ENCODE measurements at places on chromosomes 4 and X. TPM values are rescaled to one million over a fixed set of nuclear protein-coding genes. Genes with fewer than 3 reads are reported as not detected.

Gene SATL1
- total RNA-seq: 0.06 TPM

Gene RIPPLY1
- not detected for total RNA-seq

Gene RENBP
- total RNA-seq: 19.5 TPM

Gene FATE1
- 0.52 TPM for total RNA-seq

Gene HMX1
- total RNA-seq: not detected

Gene HSFX1
- 0.98 TPM for total RNA-seq

DNA sequence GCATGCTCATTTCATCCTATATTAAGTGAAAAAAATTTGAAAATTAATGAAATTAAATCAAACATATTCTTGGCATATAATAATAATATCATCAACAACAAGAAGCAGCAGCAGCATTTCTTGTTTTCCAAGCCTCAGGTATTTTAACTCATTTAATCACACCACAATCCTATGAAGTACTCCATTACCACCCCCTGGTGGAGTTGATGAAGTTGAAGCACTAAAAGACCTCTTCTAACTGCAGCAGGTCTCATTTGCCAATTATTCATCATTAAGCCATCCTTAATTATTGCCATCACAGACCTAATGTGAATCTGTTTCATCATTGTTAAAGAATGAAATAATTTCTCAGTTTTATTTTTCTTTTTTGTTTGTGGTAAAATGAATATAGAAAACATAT, 801.4 kb upstream of the GRID2 start:
- DNase-seq: no peak

- DNase-seq: peak; percentile 20
Observed at GRCh38 chrX:46649421-46650260, 76.1 kb downstream of the CHST7 start.

- no peak for DNase-seq
Observed at GRCh38 chrX:20433388-20433775, 166.7 kb upstream of the RPS6KA3 start.

GRCh38 chr4:108036213-108036612, 46.5 kb downstream of the HADH start:
- DNase-seq: no peak

DNA sequence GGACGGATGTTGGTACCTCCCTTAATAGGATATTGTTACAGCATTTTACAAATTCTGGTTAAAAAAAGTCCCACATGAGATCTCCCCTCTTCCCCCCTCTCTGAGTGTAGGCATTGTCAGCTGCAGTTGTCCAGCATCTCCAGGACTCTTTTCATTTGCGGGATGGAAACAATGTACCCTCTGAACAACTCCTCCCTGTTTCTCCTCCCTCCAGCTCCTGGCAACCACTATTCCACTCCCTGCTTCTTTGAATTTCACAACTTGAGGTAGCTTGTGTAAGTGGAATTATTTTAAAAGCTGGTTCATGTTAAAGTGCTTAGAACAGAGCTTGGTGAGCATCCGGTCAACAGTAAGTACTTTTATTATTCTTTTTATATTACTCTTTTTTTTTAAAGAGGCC, 69.8 kb downstream of the TBL1X start:
- no peak for DNase-seq

DNA sequence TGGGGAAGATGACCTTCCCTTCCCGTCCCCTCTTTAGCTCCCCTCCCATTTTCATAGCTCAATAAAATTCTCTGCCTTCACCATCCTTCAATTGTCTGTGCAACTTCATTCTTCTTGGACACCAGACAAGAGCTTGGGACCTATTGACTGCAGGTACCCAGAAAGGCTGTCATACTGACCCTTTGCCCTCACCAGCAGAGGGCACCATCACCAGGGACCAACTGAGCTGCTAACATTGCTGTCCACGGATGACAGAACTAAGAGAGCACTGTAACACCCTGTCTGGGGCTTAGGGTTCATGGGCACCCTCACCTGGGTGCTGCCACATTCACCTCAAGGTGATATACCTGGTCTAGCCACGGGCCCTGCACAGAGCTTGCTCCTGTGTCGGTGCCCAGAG, 141.3 kb upstream of the VCX3B start:
- DNase-seq: no peak

GRCh38 chr4:118410138-118410537, 57.3 kb upstream of the PRSS12 start:
- DNase-seq: no peak

- no peak for DNase-seq
Observed at GRCh38 chr4:77910676-77911075, 48.0 kb downstream of the MRPL1 start.

- no peak for DNase-seq
Observed at GRCh38 chr4:56863441-56864139, 42.1 kb upstream of the SPINK2 start.

GRCh38 chr4:5374592-5374991, 323.3 kb downstream of the STK32B start:
- no peak for DNase-seq

- DNase-seq: no peak
Observed at GRCh38 chrX:109855501-109855900, 122.4 kb upstream of the ACSL4 start.

- no peak for DNase-seq
Observed at GRCh38 chrX:120361764-120362305, at the start of gene ATP1B4. TSS of gene ATP1B4 (plus strand) at chrX:120362089. CDS start at chrX:120362169, 80 bp downstream.

GRCh38 chr4:48588230-48589097, 98.4 kb downstream of the ZAR1 start:
- DNase-seq: no peak

GRCh38 chr4:102344520-102344953, 745 bp downstream of the SLC39A8 start:
- peak; percentile 44 for DNase-seq

DNA sequence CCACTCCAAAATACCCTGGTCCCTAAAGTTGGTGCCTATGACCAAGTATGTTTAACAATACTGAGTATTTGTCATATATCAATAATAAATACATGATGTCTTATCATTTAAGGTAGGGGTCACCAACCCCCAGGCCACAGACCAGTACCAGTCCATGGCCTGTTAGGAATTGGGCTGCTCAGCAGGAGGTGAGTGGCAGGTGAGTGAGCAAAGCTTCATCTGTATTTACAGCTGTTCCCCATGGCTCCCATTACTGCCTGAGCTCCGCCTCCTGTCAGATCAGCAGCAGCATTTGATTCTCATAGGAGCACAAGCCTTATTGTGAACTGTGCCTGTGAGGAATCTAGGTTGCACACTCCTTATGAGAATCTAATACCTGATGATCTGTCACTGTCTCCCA, 126.2 kb downstream of the HNRNPD start:
- DNase-seq: no peak

GRCh38 chr4:58119298-58119697, 1009.1 kb upstream of the IGFBP7 start:
- DNase-seq: no peak

DNA sequence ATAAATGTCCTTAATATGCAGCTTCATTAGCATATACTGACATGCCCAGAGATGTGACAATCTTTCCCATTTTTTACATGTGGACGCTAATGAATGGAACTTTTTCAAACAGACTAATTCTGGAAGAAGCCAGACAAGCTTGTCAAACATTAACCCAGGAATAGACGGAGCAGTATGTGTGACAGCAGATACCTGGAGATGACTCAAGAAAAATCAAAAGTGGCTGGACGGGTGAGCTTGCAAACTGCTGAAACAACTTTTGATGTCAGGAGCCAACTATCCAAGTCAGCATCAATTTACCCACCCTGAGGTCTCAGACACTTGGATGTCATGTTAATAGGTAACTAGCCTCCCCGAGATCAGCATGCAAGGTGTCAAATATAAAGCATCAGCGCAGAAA, 183.0 kb downstream of the PACRGL start:
- peak; percentile 48 for DNase-seq

- no peak for DNase-seq
Observed at GRCh38 chrX:153886915-153887314, 942 bp upstream of the L1CAM start.

GRCh38 chrX:18578546-18578945, 93.4 kb downstream of the RS1 start:
- no peak for DNase-seq

Measured in mucosa of gallbladder (tissue), 1 donor.